ENCODE measurements at places on chromosomes 16 and 17.

DNA sequence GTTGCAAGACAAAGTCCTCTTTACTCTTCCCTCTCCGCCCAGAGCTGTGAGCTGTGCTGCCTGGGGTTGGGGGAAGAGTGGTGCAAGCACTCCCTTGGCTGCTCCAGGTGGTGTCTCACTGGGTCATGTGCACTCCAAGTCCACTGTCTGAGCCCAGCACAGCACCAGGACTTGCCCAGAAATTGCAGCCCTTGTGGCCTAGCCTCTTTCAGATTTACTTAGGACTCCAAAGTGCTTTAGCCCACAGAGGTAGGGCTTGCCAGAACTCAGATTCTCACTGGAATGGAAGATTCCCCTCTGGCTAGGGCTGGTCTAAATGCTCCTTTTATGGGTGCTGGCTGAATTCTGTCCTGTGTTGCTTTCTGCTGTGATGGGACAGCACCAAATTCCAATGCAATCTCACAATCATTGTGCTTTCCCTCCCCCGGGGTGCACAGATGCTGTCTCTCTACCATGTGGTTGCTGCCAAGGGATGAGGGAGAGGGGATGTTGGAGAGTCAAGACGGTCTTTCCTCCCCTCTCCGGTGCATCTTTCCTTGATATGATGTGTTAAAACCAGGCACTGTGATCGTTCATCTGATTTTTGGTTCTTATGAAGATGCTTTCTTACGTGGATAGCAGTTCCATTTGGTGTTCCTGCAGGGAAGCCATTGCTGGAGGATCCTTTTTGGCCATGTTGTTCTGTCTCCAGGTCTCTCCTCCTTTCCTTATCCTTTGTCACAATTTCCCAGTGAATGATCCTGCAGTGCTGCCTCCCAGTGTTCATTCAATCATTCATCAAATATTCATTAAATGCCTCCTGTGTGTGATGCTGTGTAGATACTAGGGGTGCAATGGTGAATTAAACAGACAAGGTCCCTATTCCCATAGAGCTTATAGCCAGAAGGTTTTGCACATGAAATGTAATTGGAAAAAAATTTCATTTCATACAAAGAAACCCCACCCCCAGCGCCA lies 216.3 kb downstream of the SPECC1 start:
- no peak for DNase-seq

- peak; percentile 71 for DNase-seq
These were observed 661 bp downstream of the GIT1 start for GRCh38 chr17:29588562-29589411.

DNA sequence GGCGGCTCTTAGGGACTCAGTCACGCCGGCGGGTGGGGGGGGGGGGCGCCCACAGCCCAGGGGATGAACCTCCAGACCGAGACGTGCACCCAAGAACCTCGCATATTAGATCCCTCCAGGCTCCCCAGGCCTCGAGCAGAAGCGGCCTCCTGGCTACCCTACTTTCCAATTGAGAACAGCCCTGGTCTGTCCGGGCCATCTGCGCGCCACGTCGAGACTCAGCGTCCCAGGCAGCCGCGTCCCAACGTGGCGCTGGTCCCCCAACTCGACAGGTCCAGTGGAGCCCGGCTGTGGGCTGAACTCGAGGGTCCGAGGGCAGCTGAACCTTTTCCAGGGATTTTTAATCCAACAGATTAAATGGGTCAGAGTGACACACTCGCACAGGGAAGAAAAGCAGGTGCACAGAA lies 2.3 kb upstream of the IRX3 start:
- DNase-seq = no peak

- no peak for DNase-seq
These were observed 22.1 kb downstream of the ZFHX3 start for GRCh38 chr16:73025856-73026210.

DNA sequence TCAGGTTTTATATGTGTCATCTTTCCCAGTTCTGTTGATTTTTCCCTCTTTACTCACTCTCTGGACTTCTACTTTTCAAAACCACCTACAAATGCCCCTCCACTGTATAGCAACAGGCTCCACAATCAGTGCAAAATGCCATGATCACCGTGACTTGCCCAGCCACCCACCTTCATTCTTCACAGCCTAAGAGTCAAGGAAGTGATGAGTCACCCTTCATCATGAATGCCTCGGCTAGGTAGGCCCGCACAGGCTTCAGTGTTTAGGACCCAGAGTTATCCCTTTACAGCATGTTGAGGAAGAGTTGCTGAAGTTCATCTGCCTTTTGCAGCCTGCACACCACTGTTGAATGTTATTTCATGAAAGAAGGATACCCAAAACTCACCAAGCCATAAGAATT lies 158.6 kb downstream of the PMP22 start:
- DNase-seq = no peak

DNA sequence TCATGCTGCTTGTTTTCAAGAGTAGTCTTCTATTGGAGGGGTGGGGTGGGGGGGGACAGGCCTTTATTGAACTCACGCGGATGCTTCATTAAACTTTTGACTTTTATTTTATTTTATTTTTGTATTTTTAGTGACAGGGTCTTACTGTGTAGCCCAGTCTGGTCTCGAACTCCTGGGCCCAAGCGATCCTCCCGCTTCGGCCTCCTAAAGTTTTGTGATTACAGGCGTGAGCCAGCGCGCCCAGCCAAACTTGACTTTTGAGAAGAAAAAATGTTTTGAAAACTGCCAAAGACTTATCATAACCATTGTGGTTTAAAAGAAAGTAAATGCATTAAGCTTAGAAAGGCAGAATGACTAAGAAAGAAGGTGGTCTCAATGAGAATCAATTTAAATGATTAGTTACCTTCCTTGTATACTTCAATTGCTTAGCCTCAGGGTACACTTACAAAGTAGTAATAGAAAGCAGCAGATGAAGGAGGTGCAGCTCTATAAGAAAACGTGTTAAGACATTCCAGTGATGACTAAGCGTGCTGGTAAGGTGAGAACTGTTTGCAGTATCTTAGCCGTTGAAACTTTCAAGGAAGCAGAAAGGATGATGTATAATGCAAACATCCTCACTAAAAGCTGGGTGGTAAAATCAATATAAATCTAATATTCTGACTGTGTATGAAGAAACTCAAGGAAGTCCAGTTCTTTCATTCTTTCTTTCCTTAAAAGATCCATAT lies 1.2 kb downstream of the AP2B1 start:
- DNase-seq = no peak

DNA sequence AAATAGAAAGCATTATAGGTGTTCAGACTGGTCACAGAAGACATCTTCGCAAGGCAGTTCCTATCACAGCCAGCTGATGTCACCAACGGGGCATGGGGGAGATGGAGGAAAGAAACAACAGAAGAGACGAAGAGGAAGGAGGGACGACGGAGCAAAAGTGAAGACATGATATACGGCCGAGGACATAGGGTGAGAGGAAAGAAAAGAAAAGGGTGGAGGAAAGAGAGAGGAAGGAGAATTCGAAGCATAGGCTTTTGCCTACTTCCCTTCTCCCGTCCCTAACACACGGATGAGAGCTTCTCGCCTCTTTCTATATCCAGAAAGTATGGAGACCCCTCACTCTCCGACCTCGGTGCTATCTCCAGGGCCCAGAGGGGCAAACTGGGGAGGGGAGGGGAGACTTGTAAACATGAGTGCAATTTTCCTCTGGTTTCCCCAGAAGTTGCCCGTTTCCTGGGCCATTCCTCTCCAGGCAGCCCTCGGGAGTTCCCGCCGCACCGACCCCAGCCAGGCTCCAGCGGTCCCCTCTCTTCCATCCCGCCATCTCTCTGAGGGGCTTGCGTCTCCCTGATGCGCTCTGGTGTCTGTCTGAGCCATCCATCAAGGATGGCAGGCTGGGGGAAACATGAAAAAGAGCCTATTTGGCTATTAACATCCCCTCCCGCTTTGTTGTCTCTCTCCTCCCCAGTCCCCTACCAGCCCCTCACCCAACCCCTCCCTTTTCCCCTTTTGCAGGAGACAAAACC lies 26.0 kb downstream of the COPZ2 start:
- DNase-seq = peak; percentile 15

DNA sequence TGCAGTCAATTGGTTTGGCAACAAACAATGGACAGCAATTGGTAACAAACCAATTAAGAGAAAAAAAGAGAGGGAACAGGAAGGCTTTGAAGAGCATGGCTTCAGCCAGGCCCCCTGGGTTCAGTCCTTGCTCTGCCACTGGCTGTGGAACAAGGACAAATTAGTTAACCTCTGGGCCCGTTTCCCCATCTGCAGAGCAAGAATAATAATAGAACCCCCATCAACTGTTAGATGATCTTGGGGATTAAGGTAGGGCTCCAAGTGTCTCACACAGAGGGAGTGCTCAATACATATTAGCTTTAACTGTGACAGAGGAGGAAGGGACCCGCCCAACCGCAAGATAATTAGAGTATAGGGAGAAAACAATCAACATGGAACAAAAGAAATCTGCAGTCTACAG lies 55.2 kb downstream of the PECAM1 start:
- no peak for DNase-seq

GRCh38 chr16:6132121-6132520 lies 1034.5 kb upstream of the EEF2KMT start:
- DNase-seq = no peak

DNA sequence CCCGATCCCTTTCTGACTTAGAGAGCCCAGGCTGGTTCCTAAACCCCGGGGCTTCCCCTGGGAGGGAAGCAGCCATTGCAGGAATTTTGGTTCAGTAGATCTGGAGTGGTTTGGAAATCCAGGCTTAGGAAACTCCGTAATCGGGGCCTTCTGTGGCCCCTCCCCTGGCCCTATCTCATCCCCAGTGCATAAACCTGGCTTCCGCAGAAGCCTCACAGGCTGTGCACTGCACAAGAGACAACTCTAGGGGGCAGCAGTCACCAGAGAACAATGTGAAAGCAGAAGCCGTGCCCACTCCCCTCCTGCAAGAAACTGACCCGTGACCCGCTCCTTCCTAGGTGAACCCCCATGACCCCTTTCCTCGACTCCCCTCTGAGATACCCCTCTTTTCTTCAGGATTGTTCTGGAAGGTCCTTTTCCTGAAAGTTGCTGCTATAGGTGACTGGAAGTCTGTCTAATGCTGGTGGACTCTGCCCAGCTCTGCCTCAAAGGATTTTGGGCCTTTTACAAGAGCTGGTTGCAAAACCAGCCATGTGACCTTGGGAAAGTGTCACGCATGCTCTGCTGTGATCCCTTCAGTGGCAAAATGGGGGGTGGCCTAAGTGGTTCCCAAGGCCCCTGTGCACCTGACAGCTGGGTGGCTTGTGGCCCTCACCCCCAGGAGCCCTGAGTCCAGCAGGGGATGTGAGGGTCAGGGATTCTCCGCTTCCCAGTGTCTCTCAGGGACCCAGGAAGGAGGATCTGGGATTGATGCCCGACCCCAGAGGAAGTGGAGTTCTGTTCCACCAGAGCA lies 14.4 kb downstream of the GUCY2D start:
- no peak for DNase-seq

GRCh38 chr17:9934331-9934730 lies 29.3 kb upstream of the RCVRN start:
- no peak for DNase-seq

DNA sequence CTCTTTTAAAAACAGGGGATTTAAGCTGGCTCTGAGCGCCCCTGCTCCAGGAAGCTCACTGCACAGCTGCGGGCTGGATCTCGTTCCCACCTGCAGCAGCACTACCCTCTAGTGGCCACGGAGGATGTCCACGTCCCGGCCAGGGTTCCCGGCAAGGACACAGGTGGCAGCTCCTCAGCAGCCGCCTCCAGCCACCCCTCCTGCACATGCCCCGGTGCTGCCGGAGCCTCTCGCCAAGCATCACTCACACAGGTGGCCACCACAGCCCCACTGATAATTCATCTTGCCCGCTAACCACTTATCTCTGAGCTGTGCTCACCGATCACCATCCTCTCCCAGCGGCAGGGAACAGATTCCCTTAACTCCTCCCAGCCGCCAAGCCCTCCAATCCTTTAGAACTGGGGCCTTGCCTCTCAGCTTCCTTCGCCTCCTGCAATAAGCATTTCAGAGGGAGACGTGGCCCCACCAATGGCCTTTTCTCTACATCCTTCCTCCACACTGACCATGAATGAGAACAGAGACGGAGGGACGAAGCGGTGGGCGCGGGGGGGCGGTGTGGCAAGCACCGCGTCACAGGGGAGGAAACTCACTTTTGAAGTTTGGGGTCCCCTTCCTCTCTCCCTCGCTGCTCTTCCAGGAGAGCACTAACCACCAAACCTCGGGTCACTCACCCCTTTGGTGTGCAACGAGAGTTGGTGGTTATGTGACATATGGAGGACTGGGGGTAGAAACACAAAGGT lies 222.1 kb downstream of the RBFOX3 start:
- no peak for DNase-seq

GRCh38 chr17:50845240-50846147 lies 10.1 kb downstream of the WFIKKN2 start:
- DNase-seq = no peak

DNA sequence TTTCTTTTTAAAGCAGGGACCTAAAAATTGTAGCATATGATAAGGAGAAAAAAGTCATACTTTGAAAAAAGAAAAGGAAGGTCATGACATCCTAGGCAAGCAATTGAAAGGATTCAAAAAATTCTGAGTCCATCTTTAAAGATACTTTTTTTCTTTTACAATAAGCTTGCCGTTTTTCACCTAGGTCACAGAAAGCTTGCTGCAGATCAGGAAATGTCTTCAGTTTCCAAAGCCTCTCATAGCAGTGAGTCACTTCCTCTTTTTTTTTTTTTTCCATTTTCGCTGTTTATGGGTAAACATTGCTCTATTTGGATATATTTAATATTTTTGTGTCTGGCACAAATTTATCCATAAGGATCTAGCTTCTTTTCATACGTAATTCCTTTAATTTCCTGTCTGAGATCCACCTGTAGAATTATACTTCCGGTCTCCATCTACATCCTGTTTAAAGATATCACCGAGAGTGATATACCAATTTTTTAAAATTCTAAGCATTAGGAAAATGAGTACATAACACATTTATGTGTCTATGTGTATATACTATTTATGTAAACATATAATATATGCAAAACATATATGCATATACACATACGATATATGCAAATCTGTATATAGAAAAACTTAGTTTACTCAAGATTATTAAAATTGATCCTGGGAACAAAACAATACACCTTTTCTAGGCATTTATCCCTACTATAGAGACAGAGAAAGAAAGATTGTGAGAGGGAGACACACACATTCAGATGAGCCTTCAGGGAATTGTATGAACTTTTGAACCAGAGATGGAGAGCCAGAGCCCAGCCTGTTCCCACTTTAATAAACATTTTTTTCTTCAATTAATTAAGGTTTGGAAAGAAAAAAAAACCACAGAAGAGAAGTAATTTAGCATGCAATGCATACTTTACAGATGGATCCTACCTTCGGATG lies 134.4 kb downstream of the SKAP1 start:
- no peak for DNase-seq

DNA sequence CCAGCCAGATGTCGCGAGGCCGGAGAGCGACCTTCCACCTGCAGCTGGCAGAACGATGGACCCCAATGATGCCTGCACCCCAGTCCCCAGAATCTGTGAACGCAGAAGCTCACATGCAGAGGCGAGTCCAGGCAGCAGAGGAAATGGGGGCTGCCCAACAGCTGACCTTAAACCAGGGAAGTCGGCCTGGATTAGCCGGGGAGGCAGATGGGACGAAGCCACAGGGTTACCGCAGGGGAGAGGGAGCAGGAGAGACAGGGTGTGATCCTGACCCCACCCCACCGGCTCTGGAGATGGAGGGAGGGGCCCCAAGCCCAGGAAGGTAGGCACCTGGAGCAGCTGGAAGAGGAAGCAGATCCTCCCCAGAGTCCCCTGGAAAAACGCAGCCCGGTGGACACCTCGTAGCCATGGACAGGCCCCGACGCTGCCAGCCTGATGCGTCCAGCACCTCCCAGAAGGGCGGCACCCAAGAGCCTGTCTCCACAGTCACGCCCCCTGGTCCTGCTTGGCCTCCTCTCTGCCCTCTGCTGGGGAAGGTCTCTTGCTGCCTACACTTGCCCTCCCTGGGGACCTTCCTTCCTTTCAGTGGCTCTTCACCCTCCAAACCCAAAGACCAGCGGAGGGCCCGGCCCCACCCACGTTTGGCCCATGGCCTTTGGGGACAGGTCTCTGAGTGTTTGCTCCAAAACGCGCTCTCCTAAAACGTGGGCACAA lies 37.3 kb downstream of the PIEZO1 start:
- no peak for DNase-seq
